A673 (cell line): ENCODE measurements at places on chromosomes 13 and 19. TPM values are rescaled to one million over a fixed set of nuclear protein-coding genes. Genes with fewer than 3 reads are reported as not detected.

Gene KLK10
- not detected in 2 replicates for total RNA-seq

Gene TEX101
- not detected in 2 replicates for total RNA-seq

Gene LRRC8E
- total RNA-seq = 0.77 and 0.79 TPM in 2 replicates

Gene HCST
- total RNA-seq = 4.2 and 4.5 TPM in 2 replicates

Gene HOMER3
- total RNA-seq = 23.9 and 31.0 TPM in 2 replicates

Gene ZNF793
- total RNA-seq = 0.83 and 1.2 TPM in 2 replicates

Gene DENND1C
- total RNA-seq = 0.11 and 0.24 TPM in 2 replicates

Gene TINCR
- 0.34 and 0.90 TPM in 2 replicates for total RNA-seq

Gene ZBTB32
- not detected in 2 replicates for total RNA-seq

Gene MYO1F
- total RNA-seq = 0.26 and 0.37 TPM in 2 replicates

Gene CNMD
- 2.4 and 2.6 TPM in 2 replicates for total RNA-seq

Gene AP1M2
- total RNA-seq = 2.5 and 2.8 TPM in 2 replicates

Gene KCNRG
- 1.4 and 2.1 TPM in 2 replicates for total RNA-seq

Gene S1PR4
- total RNA-seq = not detected in 2 replicates

Gene PLVAP
- 0.24 TPM in 1 of 2 replicates, not detected in the other for total RNA-seq

Gene NKG7
- not detected in 2 replicates for total RNA-seq
